NCI-H187 (cell line): ENCODE measurements at places on chromosomes 13 and 19.

GRCh38 chr13:110237875-110238817, 68.8 kb downstream of the COL4A1 start:
- no peak for DNase-seq

GRCh38 chr19:47283405-47284059, 8.8 kb downstream of the INAFM1 start:
- DNase-seq = no peak

DNA sequence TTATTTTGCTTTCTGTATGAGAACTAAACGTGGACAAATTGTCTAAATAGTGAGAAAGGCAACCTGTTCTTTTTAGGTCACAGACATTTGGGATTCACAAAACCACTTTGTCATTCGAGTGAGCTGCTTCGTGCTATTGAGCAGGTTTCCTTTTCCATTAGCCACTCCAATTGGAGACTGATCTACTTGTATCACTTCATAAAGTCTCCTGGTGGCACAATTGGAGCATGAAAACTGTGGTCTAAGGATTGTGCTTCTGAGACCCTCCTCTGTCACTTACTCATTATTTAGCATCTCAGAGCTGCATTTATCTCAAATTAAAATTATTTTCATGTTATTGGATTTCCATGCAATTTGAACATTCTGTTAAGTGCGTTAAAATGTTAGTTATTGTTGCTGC, 397.7 kb downstream of the TDRD3 start:
- no peak for DNase-seq

DNA sequence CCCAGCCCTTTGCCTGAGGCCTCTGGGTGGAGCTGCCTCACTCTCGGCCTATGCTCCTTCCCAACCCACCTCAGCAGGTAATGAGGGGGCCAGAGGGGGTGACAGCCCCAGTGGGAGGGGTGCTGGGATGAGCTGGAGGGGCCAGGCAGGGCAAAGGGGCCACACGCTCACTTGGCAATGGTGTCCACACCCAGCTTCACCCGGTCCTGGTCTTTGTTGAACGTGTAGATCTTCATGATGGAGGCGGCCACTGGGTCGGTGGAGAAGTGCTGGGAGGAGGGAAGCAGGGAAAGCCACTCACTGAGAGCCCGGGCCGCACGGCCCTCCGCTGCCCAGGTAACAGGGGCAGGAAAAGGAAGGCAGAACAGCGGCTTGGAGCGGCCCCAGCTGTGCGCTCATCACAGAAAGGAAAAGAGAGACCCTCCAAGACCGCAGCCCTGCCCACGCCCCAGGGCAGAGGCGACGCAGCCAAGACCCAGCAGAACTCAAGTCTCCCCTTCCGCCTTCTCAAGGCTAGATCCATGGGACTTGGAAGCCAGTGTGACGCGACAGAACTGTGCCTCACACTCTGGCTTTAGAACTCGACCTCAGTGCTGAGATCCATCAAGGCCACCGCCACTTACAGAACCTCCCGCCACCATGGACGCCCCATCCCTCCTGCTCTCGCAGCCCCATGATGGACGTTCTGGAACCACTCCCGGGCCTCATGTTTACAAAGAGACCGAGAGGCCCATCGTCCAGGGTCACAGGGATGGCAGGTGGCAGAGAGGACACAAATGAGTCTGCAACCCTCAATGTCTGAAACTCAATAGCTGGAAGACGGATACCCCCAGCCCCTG, 9.2 kb downstream of the UBXN6 start:
- DNase-seq = no peak

- DNase-seq = no peak
Measured at GRCh38 chr19:19487950-19488874, 27.1 kb downstream of the TSSK6 start.

GRCh38 chr13:76505437-76505836, 380.8 kb downstream of the KCTD12 start:
- DNase-seq = no peak

DNA sequence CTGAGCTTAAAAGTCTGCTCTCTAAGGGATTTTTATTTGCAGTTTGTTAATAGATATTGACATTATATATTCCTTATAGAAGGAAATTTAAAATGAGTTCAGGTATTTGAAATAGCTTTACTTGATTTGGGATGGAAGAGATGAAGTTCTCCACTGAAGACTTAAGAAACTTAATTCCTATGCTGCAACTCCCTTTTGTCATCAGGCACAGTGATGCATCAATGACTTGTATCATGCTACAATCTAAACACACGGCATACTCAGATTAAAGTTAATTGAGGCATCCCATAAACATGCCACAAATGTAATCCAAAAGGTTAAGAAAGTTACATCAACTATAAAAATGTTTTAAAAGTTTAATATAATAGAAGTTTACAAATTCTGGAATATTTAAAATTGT, 109.0 kb downstream of the STARD13 start:
- DNase-seq = no peak

DNA sequence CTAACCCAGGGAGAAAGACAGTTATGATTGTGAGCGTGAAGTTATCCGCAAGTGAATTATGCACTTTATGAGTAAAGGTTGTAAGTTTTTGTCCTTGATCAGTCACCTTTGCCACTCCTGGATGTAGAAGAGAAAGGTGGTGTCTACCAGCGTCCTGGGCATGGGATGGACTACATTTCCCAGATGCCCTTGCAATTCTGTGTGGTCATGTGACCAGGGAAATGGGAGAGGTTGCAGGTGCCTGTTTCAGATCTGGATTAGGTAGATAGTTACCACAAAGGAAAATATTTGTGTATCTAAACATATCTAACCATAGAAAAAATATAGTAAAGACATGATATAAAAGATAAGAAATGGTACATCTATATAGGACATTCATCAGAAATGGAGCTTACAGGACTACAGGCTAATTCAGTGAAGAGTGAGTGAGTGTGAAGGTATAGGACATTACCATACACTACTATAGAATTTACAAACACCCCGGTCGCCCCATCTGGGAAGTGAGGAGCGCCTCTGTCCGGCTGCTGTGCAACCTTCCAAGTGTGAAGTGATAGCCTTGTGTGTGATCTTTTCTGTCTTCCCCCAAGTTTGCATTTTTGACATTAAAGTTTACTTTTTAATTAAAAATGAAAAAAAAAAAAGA, 51.6 kb upstream of the CACNA1A start:
- DNase-seq = no peak

DNA sequence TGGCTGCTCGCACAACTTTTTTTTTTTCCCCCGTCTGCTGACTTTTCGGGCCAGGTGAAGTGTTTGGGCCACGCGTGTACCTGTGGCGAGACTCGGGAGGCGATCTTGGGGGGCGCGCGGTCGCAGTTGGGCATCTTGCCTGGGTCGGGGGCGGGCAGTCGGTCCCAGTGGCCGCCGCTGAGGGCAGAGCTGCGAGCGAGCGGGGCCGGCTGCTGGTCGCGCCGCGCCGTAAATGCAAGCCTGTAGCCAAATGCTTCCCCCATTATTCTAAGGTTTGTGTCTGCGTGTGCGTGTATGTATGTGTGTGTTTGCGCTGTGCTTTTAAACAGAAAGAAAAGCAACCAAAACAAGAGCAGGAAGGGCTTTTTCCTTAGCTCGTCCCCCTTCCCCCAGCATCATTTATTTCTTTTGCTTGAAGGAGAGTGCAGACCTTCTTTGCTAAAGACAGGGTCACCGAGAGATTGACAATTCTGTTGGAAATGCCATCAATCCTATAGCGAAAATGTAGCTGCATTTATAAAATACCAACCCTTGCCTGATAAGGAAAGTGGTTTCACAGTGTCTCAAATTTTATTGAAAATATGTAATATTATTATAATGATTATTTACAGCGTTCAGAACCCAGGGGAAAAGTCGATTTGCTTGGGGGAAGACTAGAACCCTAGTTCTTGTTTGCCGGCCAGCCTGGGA, 143.2 kb upstream of the ZNF536 start:
- DNase-seq = no peak

DNA sequence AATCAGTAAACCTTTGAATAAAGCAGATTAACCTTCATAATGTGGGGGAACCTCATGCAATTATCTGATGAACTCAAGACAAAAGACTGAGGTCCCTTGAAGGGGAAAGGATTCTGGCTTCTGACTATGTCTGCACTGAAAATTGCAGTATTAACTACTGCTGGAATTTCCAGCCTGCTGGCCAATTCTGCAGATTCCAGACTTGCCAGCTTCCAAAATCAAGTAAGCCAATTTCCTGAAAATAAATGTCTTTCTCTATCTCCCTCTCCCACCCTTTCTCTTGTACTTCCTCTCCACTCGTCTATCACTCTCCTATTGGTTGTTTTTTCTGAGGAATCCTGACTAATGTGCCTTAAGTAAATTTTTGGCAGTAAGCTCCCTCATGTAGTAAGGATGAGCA, 1479.9 kb upstream of the PRR20A start:
- no peak for DNase-seq

DNA sequence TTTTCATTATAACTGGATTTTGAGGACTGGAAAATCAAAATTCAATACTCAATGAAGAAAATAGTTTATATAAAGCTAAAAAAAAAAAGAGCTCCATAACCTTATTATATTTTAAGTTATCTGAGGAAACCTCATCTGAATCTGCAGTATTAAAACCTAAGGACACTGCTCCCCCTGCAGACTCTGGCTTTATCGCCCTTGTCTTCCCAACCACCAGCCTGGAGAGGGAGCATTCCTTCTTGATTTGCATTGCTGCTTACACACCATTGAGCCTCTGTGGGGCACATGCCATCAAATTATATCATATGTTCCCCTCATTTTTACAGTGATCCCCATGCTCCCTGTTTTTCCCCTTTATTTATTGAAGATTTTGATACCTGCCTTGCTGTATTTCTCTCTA, 871.4 kb upstream of the GPC6 start:
- no peak for DNase-seq

- DNase-seq = no peak
Measured at GRCh38 chr13:85806553-85807175, 7.4 kb upstream of the SLITRK6 start.

DNA sequence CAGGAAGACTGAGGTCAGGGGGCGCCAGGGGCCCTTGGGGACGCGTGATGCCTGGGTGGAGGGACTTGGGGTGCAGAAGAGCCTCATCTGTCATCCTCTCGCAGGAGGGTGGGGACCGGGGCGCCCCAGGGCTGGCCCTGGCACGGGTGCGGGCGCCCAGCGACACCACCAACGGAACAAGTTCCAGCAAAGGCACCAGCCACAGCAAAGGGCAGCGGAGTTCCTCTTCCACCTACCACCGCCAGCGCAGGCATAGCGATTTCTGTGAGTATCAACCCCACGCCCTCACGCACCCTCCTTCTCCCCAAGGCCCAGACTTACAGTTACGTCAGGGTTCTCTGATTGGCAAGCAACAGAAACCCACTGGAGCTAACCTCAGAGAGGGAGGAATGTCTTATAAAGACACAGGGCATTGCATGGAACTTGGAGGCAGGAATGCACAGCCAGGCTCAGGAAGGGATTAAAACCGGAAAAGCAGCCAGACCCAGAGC, 29.4 kb downstream of the MARK4 start:
- DNase-seq = no peak

- no peak for DNase-seq
Measured at GRCh38 chr13:31207661-31208552, 8.1 kb downstream of the B3GLCT start.

- no peak for DNase-seq
Measured at GRCh38 chr13:93635616-93636032, 409.0 kb downstream of the GPC6 start.

DNA sequence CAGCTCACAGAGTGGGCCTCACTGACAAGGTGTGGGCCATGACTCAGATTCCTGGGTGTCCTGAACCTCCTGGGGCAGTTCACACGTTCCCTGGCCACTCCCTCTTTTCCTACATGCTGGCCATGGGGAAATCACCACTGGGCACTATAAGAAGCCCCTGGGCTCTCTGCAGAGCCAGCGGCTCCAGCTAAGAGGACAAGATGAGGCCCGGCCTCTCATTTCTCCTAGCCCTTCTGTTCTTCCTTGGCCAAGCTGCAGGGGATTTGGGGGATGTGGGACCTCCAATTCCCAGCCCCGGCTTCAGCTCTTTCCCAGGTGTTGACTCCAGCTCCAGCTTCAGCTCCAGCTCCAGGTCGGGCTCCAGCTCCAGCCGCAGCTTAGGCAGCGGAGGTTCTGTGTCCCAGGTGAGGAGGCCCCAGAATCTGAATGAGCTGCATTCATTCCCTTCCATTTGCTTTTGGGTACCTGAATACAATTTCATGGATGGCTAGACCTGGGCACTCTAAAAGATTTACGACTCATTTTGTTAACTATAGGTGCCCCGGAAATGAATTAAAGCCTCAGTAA, at the start of gene OLFM4:
OLFM4 (plus strand) TSS at position 177 of the 567 bp plus-strand sequence; CDS start at position 201, 24 bp downstream.
- DNase-seq = no peak

DNA sequence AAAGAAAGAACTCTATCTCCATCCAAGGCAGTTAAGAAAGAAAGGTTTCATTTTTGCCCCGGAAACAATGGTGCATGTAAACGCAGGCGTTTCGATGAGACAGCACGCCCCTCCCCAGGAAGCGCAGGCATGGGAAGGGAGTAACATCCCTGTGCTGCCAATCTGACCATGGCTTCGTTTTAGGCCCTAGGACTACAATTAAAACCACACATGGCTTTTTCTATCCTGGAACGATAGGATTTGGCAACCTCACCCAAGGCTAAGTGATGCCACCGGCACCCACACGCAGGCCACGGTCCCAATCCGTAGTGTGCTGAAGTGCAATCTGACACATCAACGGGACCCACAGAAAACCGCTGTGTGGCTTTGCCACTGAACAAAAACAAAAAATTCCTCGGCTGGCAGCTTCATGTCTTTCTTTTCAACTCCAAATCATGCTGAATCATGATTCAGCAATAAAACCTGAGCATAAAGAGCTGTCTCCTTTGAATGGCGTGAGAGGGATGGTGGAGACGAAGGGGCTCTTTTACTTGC, 24.2 kb downstream of the RANBP3 start:
- no peak for DNase-seq

DNA sequence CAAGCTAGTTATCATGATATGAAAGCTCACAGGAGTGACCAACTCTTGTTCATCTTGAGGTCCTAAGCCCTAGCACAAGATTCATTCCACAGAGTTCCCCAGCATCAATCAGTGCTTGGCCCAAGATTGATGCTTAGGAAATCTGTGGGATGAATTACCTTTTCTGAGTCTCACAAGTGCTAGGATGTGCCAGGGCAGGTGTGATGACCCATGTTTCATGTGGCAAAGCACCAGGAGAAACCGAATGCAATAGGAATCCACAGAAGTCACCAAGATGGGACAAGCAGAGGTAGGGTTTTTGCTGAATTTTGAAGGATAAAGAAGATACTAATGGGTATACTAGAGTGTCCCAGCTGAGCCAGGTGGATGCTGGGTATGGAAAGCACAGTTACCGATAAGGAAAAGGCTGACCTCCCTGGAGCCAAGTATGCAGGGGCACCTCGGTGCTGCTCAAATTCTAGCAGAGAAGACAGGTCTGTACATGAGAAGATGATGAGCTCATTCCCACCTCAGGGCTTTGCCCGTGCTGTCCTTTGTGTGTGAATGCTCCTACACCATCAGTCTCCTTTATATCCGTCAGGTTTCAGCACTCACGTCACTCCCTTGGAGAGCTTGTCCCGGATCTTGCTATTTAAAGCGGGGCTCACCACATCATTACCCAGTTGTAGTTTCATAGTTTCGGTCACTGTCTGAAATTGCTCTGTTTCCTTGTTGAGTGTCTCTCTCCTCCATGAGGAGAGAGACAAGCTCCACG, 168.9 kb upstream of the TSC22D1 start:
- no peak for DNase-seq
